Placental pericyte (primary cell): ENCODE measurements at places on chromosomes 7 and 10. TPM values are rescaled to one million over a fixed set of nuclear protein-coding genes. Genes with fewer than 3 reads are reported as not detected.

Gene NKX2-3
- total RNA-seq = not detected in 2 replicates

Gene PARD3
- 52.0 and 98.0 TPM in 2 replicates for total RNA-seq

Gene TMEM236
- total RNA-seq = under 0.01 and 0.14 TPM in 2 replicates

Gene NEUROD6
- total RNA-seq = not detected in 2 replicates

Gene TAS2R4
- 0.86 and 0.88 TPM in 2 replicates for total RNA-seq

Gene MTERF1
- total RNA-seq = 7.2 and 11.0 TPM in 2 replicates

Gene GJD4
- not detected in 2 replicates for total RNA-seq

Gene GPR15LG
- total RNA-seq = not detected in 2 replicates

Gene SFRP5
- not detected in 2 replicates for total RNA-seq

Gene EBLN1
- not detected in 2 replicates for total RNA-seq

Gene BAG3
- 23.6 and 30.5 TPM in 2 replicates for total RNA-seq

Gene NRG3
- under 0.01 and 0.22 TPM in 2 replicates for total RNA-seq

Gene NUDT13
- 1.1 and 2.0 TPM in 2 replicates for total RNA-seq

Gene OR6B1
- total RNA-seq = not detected in 2 replicates

Gene NT5C2
- 59.3 and 89.7 TPM in 2 replicates for total RNA-seq

Gene WBP1L
- total RNA-seq = 44.0 and 85.0 TPM in 2 replicates

Gene ZNF117
- total RNA-seq = 2.0 and 3.9 TPM in 2 replicates

Gene SGMS1
- total RNA-seq = 40.5 and 67.4 TPM in 2 replicates

Gene TMEM26
- total RNA-seq = 1.1 and 6.2 TPM in 2 replicates

Gene SEMA3A
- 18.4 and 129 TPM in 2 replicates for total RNA-seq

Gene TMEM130
- total RNA-seq = 0.72 and 2.8 TPM in 2 replicates

Gene SDK1
- 1.1 and 2.0 TPM in 2 replicates for total RNA-seq

Gene FAM241B
- total RNA-seq = not detected in 2 replicates

Gene ZNF479
- total RNA-seq = not detected in 2 replicates

Gene CXCL12
- 1.3 and 1.6 TPM in 2 replicates for total RNA-seq

Gene AOAH
- not detected in 2 replicates for total RNA-seq

Gene CYP26C1
- 0.14 TPM in 1 of 2 replicates, not detected in the other for total RNA-seq

Gene IFT22
- total RNA-seq = 24.2 and 32.4 TPM in 2 replicates

Gene TRIM50
- total RNA-seq = not detected in 2 replicates

Gene PLCE1
- under 0.01 and 0.29 TPM in 2 replicates for total RNA-seq

Gene SPDYE5
- not detected in 2 replicates for total RNA-seq

Gene RTKN2
- total RNA-seq = 0.44 and 7.2 TPM in 2 replicates

Gene C7orf33
- total RNA-seq = not detected in 2 replicates

Gene COL13A1
- 4.6 and 34.2 TPM in 2 replicates for total RNA-seq

Gene PALD1
- under 0.01 and 0.29 TPM in 2 replicates for total RNA-seq

Gene DMBT1
- total RNA-seq = not detected in 2 replicates

Gene SLC26A3
- total RNA-seq = not detected in 2 replicates

Gene RINT1
- total RNA-seq = 12.0 and 27.6 TPM in 2 replicates

Gene IFIT1
- 11.4 and 12.0 TPM in 2 replicates for total RNA-seq

Gene CNTNAP2
- total RNA-seq = not detected in 2 replicates
